ENCODE measurements at places on chromosomes 3 and 15.
A peak's percentile ranks its signal among the peaks of the same experiment; 100 is the strongest.

DNA sequence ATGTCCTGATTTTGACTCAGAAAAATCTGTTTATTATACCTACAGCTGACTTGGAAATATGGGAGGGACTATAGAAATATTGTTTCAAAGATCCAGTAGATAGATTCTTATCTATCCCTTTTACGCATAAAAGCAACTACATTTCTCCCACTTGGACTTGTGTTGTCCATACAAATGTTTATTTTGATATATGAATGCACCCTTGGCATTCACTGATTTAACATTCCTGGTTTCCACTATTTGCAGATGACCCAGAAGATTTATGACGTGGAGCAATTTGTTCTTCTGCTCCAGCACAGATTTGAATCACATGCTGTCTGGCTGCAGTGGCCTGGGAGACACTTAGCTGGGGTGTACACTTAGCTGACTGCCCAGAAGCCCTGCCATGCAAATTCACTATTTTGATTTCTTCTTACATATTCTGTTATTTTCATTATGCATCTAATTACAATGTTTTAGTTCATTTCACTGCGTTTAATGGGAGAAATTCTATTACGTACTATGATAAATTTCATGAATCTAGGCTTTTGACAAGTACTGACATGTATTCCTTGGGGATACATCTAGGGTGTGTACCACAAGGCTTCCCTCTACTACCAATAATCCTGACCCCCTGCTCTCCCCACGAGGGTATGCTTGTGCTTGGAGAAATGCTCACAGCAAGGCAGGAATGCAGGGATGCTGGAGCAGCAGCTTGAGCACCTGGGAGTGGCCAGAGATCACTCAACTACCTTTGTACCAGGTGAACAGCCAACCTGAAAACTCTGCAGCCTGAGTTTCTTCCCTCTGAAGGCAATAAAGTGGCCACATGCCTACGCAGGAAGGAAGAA is 223.6 kb upstream of the TBL1XR1 start:
- DNase-seq = no peak

- no peak for DNase-seq
Observed at GRCh38 chr3:130772129-130772528, 25.5 kb upstream of the PIK3R4 start.

GRCh38 chr15:33380406-33380805 is 69.6 kb downstream of the RYR3 start:
- no peak for DNase-seq

GRCh38 chr15:92011611-92012367 is 158.3 kb downstream of the SLCO3A1 start:
- DNase-seq = peak; percentile 15

- DNase-seq = peak; percentile 86
Observed at GRCh38 chr3:45665101-45665572, 24.1 kb upstream of the SACM1L start.

DNA sequence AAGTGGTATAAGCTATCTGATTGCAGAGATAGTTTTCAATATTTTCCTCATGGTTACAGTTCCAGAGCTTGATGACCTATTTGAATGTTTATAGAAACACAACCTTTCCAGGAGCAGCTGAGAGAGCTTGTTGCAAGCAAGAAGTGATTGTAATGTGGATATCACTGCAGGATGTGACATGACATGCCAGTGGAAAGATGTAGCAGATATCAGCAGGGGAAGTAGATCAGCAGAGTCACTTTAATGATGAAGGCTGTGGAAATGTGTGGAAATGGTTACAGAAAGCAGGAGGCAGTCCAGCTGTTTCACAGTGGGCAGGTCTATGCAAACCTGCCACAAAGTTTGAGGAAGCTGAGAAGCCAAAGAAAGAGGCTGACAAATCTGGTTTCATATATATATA is 21.0 kb downstream of the TMEM158 start:
- DNase-seq = no peak

GRCh38 chr3:46729038-46729437 is 11.4 kb upstream of the PRSS50 start:
- DNase-seq = no peak

All from common myeloid progenitor, CD34-positive (primary cell).